ENCODE measurements at places on chromosomes 2 and 18. TPM values are rescaled to one million over a fixed set of nuclear protein-coding genes. Genes with fewer than 3 reads are reported as not detected.

DNA sequence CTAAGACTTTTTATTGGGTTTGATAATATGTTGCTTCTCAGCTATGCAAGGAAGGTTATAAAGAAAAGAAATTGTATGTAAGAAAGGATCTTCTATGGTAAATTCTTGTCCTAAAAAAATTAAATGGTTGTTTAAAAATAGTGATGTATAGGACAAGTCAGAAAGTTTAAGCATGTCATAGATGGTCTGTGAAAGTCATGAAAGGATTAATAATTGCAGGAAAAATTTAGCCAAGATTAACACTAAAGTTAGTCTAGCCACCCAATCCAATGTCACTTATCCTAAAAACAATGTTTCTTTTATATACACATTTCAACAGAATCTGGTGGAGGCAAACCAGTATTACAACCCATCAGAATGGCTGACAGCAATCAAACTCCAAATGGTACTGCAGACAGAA is 1046.7 kb upstream of the SLC39A10 start:
- DNase-seq = no peak

DNA sequence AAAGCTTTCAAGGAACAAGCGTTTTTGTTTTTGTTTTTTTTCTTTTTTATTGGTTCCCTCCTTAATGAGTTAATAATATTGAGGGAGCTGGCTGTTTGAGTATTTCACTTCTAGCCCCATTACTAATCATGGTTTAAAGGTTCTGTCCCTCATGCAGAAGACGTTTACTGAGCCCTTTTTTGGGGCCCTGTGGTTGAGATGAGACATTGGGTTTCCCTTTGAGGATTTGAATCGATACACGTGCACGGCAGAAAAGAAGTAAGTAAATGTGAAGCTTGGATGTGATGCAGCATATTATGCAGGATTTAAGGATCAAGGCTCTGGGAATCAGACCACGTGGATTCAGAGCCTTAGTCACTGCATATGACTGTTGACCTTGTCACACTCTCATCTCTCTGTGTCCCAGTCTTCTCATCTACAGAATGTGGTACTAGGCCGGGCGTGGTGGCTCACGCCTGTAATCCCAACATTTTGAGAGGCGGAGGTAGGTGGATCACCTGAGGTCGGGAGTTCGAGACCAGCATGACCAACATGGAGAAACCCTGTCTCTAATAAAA is 1.0 kb upstream of the CHST10 start:
- no peak for DNase-seq

DNA sequence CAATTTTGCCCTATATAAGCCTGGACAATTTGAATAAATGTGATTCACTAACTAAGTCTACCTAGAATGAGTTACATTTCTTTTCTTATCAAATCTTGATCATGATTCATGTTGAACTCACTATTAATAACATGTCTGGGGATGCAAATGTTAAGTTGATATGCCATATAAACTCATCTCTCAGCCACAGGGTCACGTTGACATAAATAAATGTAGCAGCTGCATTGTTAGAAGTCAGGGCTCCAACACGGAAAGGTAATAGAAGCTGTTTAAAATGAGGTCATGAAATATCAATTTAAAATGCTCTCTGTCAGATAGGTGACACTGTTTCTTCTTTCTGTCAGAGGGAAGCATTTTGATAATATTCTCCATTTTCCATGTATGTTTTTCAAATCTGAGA is 521.9 kb downstream of the CCDC85A start:
- no peak for DNase-seq

- no peak for DNase-seq
Observed at GRCh38 chr2:101123795-101124471, 27.2 kb downstream of the TBC1D8 start.

GRCh38 chr2:215391531-215391930 is 44.3 kb downstream of the FN1 start:
- DNase-seq = no peak

DNA sequence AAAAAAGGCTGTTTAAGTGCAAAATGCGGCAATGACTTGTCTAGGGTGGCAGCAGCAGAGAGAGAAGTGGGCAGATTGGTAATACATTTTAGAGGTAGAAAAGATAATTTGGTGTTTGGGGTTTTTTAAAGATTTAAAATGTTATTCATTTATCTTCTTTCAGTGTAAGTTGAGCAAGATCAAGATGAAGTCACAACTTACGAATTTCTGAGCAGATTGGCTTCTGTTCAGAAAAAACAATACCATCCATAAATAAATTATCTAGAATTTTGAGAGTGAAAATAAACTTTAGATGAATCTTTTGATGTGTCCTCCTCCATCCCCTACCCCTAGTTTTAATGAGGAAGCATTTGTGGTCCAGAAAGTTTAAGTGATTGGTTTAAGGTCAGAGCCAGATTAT is 47.9 kb upstream of the FAM171B start:
- DNase-seq = no peak

DNA sequence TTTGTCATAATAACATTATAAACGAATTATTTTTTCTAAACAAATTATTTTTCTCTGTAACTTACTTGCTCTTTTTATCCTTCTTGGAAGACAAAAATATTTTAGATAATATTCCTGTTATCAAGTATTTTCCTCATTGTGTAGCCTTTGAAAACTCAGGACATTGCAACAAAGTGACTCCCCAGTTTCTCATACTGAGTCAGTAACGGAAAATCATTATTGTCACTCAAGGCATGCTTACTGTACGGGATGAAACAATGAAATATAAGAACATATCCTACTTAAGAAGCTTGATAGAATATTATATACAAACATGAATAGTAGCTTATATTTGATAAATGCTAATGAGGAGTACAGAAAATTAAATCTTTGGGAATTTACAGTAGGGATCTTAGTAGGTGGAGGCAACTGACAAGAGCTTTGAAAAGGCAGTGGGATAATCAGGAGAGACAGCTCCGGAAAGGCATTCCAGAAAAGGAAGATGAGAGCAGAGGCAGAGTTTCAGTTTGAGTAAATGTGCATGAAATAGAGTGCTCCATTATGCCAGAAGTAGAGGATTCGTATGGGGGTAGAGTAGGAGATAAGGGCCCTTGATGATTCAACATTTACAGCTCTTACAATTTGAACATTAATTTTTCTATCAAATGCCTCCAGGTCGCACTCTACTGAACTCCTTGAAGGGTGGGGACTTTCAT is 14.0 kb upstream of the YES1 start:
- no peak for DNase-seq

DNA sequence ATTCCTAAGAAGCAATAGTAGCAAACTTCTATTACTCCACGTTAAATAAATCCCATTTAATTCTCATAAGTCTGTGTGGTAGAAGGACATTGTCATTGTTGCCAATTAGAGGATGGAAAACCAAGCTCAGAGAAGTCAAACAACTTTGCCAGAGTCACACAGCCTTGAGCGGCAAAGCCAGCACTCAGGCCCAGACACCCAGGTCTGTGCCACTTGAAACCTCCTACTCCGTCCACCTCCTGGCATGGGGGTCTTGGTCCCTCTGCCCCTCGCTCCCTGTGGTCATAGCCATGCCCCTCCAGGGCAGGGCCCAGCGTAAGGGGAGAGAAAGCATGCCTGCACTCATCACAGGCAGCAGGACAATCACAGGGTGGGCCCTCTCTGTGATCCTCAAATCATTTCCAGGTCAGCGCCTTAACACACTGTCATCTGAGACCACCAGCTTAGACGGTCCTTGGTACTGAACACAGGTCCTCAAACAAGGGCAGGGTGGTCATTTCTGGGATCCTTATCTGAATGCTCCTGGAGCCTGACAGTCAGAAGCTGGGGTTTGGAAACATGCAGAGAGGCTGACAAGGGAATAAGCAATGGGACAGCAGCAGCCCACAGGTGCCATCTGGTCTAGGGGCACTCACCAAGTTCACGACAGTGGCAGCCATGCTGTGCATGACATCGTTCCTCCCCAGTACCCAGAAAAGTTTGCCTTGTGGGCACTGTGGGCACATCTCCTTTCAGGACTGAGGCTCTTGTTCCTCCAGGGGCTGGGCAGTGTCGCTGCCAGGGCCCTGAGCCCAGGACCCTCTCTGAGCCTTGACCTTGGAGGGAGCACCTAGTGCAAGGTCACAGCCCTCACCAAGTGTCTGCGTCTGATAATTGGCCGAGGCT is 38.2 kb downstream of the FAM178B start:
- DNase-seq = no peak

DNA sequence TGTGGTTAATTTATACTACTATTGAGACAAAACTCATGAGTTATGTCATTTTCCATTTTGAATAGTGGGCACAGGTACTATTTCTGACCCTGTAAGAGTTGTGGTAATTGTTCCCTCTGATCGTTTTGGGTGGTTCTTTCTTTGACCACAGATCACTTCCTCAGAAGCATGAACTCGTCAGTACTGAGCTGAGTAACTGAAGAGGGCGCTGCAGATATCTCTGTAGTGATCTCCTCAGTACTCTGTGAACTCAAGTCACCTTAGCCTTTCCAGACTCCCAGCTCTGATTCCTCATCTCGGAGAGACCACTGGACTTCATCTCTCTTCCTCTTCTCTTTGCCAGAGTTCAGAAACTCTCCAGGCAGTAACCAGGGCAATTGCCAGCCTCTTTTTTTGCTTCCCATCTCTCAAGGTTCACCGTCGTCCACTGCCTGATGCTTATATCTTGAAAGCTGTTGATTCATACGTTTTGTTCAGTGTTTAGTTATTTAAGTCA is 9.4 kb upstream of the IL1RL1 start:
- peak; percentile 55 for DNase-seq

GRCh38 chr2:38981003-38981669 is 91.5 kb downstream of the ARHGEF33 start:
- DNase-seq = no peak

DNA sequence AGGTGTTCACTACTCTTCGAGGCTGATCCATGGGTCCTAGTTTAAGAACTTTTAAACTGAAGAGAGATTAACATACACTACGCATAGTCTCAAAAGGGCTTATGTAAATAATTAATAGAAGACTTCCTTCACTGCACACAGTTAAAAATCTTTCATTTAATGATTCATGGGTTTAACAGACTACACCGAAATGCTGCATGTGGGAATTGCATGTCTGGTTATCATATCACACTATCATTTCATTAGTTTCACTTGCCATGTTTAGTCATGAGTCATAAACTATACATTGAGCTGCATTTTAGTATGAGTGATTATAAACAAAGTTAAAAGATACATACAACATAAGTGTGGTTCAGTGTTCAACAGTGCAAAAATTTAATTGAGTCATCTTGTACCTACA is 31.2 kb downstream of the GLS start:
- no peak for DNase-seq

DNA sequence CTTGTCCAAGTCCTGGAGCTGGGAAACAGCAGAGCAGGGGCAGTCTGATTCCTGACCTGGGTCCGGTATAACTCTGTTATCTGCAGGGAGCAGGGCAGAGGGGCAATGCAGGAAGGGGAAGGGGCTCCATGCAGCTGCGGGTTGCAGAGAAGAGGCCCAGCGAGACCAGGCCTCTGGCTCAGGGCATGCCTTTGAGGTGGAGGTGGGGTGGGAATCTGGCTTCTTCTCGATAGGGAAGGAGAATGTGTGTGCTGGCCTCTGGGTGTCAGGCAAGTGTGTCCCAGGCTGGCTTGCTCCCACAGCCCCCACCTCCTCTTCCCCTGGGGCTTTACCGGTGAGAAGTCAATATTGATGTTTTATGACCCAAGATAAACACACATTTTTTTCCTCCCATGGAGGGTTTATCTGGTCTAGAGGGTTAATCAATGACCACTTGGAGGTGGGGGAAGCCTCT is 187.1 kb upstream of the HAAO start:
- no peak for DNase-seq

DNA sequence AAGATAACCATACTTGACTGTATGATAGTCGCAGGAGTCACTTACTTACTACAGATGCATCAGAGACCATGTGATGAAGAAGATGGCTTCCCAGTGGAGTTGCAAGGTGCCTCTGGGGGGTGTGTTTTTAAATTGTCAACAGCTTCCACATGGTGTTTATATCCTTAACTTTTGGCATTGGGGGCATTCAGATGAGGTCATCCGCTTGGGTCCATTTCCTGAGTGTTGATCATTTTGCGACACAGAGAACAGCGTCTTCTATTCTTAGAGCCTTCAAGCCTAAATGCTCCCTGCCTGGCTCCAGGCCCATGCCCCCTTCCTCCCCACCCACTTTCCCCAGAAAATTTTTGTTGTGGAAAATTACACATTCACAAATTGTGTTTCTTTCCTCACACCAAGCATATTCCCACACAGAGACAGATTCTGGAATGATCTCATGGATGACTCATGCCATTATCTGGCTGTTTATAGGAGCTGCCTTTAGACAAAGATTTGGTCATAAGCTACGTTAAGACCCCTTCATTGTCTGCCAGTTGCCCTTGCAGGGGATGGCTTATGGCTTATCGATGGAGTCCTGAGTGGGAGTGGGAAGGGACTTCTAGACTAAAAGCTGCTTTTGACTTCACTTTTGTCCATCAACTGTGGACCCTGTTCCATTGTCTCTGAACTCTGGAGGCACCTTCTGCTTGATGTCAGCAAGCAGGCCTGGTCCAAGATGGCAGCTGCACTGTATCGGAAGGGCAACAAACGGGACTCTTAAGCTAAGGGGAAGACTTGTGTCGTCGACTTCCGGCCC is 91.8 kb downstream of the CABLES1 start:
- no peak for DNase-seq

GRCh38 chr2:128360711-128361110 is 42.0 kb upstream of the HS6ST1 start:
- DNase-seq = no peak

DNA sequence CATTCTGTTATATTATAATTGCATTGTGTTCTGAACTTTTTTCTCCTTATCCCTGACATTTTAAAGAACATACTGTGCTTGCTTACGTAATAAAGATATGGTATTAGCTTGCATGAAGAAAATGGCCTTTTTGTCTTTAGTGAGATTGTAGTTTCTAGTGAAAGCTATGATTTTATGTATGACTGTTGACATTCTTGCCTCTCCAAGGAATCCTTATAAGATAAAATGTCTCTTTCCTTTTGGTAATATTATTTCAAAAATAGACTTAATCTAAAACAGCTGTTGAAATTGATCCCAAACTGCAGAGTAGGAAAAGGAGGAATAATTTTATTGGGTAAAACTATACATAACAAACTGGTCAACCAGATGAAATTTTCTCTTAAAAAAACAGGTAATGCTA is 40.8 kb upstream of the CCDC102B start:
- no peak for DNase-seq

DNA sequence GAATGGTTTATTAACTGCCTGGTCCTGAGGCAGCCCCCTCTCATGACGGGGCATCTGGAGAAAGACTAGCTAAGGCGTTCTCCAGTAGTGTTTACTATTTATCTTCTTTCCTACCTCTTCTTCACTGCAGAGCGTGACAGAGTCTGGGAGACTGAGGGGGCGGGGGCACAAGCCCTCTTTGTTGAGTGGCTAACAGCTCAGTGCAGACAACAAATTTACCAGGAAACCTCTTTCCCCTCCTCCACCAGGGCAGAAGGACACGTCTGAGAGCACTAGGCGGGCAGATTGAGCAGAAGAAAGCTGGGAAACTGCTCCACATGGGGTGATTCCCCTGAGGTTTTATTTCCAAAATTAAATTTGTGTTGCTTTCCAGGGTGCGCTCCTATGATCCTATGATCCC is 322.1 kb downstream of the CNTNAP5 start:
- DNase-seq = no peak

The FSHR gene
- not detected for total RNA-seq

The RAB6C gene
- not detected for total RNA-seq

The ZNF2 gene
- total RNA-seq = 6.5 TPM

The SALL3 gene
- not detected for total RNA-seq

The BMPR2 gene
- total RNA-seq = 13.0 TPM

The KCNG3 gene
- total RNA-seq = 4.8 TPM

The NOTO gene
- total RNA-seq = not detected

The DQX1 gene
- total RNA-seq = 0.16 TPM

The GBX2 gene
- 1.2 TPM for total RNA-seq

Data from SK-MEL-5 (cell line).